Colonic mucosa (tissue), 4 donors: ENCODE measurements at places on chromosomes 6 and 20. TPM values are rescaled to one million over a fixed set of nuclear protein-coding genes. Genes with fewer than 3 reads are reported as not detected.

TSBP1 gene
- total RNA-seq = not detected

PACSIN1 gene
- total RNA-seq = 0.05 TPM

DNA sequence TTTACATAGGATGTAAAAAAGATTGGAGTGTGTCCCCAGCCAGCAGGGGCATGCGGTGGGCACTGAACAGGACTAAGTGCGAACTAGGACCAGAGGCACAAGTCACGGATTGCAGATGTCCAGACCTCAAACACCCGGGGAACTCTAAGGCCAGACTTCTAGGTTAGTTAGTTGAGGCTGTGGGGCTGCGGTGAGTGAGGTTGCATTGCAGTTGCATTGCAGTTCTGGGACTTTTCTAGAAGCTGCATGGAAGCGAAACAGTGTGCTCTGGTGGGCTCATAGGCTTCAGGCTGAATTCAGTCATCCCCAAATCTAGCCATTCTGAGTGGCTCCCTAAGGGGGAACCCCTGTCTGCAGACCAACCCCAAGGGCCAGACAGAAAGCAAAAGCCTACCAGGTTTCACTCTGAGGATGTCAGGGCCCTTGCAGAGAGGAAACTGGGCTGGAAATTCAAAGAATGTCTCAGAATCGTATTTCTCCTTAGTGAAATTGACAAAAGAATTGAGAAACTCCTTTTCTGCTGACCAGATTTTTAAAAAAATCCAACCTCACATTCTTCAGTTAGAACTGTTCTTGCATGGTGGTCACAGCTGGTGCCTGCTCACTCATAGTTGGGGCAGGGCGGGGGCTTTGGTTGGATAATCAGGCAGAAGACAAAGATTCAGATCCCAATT is 182.8 kb downstream of the ZDHHC14 start:
- DNase-seq = no peak

GRCh38 chr6:122061855-122062254 is 337.6 kb upstream of the HSF2 start:
- no peak for DNase-seq

DNA sequence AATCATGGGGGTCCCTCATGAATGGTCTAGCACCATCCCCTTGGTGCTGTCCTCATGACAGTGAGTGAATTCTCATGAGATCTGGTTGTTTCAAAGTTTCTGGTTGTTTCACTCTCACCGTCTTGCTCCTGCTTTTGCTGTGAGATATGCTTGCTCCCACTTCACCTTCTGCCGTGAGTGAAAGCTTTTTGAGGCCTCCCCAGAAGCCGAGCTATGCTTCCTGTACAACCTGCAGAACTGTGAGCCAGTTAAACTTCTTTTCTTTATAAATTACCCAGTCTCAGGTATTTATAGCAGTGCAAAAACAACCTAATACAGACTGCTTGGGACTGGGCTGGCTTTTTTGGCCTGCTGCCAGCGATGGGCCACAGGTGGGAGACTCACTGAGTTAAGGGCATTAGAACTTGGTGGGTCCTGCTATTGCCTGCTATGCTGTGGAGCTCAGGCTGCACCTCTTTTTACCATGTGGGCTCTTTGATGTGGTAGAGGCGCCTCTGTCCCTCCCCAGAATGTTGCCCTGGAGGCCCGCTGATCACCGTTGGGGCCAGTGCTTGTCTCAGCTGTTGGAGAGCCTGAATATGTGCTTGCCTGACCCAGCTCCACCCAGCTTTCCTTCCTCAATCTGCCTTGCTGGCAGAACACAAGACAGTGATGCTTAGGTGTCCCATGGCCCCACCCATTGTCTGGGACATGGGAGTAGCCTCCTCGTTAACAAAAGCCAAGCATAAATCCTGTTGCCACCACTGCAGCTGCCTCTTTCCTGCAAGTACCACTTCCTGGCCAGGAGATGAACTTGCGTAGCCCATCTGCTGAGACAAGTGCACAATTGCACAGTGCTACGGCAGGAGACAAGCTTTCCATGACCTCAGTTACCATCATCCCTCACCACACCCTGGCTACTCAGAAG is 47.1 kb downstream of the IGF2R start:
- no peak for DNase-seq

DNA sequence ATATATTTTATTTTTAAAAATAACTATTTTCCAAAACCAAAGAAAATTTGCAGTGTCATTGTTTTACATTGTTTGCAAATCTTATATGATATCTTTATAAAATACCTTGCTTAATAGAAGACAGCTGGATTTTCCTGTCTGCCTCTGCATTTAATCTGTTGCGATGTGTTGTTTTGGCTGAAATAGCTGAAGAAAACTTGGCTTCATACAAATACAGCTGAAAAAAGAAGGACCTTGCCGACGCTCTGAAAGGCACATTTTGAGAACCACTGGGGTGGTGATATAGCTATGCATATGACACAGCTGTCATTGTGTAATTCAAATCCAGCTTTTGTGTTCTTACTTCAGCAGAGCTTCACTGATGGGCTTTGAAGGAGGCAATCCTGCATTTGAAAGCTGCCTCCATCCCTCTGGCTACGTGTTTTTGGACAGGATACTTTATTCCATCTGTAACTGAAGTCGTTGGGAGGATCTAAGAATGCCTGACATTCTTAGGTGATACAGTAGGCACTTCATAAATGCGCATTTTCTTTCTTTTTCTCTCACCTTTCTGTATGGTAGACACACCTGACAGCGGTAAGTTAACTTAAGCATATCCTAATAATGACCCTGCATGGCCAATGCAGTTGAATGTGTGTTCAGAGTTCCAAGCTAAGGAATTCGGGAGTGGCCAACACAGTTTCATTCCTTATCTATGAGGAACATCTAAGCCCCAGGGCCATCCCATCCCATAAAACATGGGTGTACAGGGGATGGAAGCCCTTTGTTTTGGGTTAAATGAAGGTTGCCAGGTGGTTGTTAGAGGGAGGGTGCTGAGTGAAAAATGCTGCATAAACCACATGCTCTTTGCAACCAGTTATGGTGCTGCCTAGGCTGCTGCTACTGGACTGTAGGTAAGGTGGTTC is 213.0 kb downstream of the TFAP2A start:
- no peak for DNase-seq

DNA sequence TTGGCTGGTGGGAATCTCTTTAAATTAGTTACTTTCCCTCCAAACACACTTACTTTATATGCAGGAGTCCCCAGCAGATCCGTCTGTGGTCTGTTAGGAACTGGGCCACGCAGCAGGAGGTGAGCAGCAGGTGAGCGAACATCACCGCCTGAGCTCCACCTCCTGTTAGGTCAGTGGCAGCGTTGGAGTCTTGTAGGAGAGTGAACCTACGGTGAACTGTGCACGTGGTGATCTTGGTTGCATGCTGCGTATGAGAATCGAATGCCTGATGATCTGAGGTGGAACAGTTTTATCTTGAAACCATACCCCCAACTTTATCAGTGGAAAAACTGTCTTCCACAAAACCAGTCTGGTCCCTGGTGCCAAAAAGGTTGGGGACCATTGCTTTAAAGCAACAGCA is 5.0 kb downstream of the SERPINB6 start:
- DNase-seq = no peak
